ELF-1 (cell line): ENCODE measurements at places on chromosomes 1 and 21.
A peak's percentile ranks its signal among the peaks of the same experiment; 100 is the strongest.

GRCh38 chr1:179445593-179445992 lies 79.8 kb downstream of the AXDND1 start:
- DNase-seq = no peak

DNA sequence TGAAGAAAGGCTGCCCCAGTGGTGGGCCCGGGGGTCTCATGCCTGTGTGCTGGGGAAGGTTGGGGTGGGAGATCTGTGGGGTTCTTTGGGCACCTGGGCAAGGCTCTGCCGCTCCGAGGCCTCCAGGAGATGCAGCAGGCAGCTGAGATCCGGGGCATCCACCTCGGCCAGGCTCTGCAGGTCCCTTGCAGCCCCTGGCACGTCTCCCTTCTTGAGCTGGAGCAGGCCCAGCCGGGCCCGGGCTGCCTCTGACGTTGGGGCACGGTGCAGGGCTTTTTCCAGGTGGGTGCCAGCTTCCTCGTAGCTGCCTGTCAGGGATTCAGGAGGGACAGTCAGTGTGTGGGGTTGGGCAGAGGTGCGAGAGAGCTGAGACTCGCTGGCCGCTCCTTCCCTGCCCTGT lies 11.4 kb upstream of the MMEL1 start:
- no peak for DNase-seq

- DNase-seq = no peak
Measured at GRCh38 chr1:28778021-28778420, 33.9 kb upstream of the OPRD1 start.

- no peak for DNase-seq
Measured at GRCh38 chr1:118751166-118751565, 237.0 kb downstream of the TBX15 start.

- no peak for DNase-seq
Measured at GRCh38 chr21:22691658-22692057, 1693.4 kb downstream of the NCAM2 start.

DNA sequence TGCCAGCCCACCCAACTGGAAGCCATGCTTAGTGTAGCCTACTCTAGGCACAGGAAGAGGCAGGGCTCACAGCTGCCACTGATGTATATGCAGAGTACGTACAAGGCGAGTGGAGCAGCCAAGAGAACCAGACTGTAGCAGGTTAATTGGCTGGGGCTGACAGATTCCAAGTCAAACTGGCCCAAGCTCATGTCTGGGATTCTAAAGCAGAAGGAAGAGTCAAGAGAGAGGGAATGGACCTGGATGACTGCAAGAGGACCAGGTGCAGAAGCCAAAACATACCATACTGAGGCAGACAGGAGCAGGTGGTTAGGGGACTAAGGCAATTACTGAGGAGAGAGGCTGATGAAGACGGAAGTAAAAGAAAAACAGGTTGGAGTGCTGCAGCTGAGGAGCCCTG lies 51.3 kb upstream of the LRRN2 start:
- DNase-seq = no peak

DNA sequence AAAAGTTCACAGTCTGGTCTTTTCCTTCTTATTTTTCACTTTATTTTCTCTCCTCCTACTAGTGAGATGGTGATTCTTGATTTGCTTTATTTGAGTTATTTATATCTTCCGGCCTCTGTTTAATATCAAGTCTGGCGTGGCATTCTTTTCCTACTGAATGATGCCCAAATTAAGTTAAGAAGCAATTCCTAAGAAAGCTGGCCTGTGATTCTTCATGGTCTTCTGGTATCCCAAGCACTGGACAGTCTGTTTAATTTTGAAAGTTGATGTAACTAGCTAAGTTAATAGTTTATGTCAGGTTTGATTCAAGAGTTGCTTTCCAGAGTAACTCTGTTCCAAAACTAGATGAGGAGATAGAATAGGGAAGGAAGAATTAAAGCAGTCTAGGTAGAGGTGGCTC lies 9.2 kb upstream of the ENAH start:
- no peak for DNase-seq

DNA sequence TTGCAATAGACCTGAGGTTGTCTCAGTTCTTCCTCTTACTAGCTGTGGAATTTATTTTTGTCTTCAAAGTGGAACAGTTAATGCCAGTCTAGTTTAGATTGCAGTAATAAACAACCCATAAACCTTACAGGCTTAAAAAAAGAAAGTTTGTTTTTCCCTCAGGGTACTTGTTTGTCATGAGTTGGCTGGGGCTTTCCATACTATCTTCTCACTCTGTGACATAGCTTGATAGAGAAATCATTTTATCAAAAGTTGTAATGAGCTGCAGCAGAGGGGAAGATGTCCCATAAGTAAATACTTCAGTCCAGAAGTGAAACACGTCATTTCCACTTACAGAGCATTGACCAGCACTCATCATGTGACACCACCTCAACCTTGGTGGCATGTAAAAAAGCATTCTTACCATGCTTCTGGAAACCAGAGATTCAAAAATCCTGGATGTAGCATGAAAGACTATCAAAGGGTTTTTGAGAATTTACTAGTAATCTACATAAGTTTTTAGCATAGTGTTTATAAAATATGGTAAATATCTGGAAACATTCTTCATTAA lies 62.8 kb upstream of the COL11A1 start:
- no peak for DNase-seq

DNA sequence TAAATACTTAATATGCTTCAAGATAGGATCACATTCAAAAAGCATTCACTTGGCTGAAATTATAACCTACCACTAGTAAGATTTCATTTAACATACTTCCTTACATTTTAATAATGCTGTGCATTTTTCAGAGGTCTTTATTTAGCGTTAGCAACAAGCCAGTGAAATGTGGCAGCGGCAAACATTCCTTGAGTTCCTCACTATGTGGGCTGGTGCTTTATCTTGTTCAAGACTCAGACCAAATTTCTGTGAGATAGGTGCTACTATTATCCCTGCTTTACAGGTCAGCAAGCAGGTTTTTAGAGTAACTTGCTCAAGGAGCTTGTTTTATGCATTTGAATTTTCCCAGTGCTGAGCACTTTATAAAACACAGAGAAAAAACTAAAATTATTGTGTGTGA lies 132.7 kb downstream of the PLPPR4 start:
- DNase-seq = no peak

- no peak for DNase-seq
Measured at GRCh38 chr1:234735476-234735875, 125.5 kb upstream of the IRF2BP2 start.

- no peak for DNase-seq
Measured at GRCh38 chr1:244068567-244068966, 17.5 kb downstream of the ZBTB18 start.

DNA sequence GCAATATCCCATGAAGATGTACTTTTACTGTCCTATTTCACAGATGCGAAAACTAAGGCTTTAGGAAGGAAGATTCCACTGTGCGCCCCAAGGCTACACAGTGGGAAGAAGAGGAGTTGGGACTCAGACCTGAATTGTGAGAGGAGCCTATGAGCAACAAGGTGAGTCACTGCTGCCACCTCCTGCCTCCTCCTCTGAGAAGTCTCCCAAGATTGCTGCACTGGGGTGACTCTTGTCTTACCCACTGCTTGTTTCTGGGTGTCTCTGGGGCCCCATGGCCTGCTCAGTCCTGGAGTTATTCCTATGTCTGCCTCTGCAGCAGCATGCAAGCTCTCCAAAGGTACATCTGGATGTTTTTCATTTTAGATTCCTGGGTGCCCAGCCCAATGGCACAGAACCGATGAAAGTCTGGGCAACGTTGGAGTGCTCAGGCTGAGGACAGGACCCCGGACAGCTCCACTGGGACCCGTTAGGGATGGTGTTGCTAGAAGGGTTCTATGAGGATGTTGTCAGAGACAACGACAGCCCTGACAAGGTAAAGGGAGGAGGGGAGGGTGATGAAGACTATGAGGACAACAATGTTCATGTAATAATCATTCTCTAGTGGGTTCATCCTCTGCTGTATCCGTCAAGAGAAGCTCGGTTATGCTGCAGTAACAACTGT lies 11.0 kb upstream of the C1QA start:
- peak; percentile 34 for DNase-seq

DNA sequence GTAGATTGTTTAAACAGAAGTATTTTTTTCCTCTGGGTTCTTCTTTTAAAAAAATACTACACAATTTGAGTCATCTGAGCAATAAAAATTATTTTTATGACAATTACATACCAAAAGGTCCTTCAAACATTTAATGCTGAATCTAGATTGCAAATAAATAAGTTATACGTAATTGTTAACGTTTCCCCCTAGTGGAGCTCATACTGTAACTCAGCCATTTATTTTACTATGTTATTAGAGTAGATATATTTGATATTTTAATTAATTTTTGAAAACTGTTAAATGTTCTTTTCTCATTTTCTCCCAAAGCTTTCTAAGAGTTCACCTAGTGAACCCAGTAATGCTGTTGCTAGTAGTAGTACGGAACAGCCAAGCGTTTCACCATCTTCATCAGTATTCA lies 33.5 kb downstream of the ZMYM1 start:
- no peak for DNase-seq

DNA sequence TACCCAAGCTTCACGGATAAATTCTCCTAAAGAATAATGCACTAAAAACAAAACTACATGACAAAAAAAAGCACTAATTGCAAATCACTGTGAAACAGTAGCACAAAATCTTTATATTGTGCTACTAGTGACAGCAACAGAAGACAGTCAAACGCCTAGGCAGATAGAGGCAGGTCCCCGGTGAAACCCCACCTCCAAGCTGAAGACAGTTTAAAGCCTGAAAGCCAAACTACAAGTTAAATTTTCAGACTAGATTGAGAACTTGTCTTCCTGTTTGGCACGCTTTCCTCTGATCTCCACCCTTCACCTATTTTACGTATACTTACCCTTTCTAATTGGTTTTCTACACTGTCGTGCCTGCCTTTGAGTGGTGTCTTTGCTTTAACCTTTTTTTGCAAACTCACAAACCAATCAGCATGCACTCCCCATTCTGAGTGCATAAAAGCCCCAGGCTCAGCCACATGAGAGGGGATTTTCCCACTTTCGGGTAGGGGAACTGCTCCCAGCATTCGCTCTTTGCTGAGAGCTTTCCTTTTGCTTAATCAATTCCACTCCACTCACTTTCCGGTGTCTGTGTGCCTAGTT lies 3.6 kb upstream of the BACH1 start:
- no peak for DNase-seq

DNA sequence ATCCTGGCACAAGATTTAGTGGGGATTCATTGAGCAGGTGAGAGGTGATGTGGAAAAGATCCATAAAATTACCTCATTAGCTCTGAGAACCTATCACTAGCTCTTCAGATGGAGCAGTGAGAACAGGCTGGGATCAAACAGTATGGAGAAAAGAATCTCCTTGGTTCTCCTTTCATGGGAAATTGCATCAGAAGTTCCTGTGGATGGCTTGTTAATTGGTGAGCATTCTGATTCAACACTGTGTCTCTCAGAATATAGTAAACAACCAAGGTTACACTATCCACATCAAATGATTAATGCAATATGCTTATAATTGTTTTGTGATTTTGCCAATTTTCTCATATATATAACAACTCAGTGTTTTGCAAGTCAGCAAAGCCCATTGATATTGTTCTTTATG lies 8.3 kb upstream of the CD55 start:
- no peak for DNase-seq

GRCh38 chr1:39003794-39004193 lies 12.7 kb downstream of the AKIRIN1 start:
- no peak for DNase-seq

GRCh38 chr21:38179511-38179910 lies 77.3 kb upstream of the KCNJ15 start:
- no peak for DNase-seq

DNA sequence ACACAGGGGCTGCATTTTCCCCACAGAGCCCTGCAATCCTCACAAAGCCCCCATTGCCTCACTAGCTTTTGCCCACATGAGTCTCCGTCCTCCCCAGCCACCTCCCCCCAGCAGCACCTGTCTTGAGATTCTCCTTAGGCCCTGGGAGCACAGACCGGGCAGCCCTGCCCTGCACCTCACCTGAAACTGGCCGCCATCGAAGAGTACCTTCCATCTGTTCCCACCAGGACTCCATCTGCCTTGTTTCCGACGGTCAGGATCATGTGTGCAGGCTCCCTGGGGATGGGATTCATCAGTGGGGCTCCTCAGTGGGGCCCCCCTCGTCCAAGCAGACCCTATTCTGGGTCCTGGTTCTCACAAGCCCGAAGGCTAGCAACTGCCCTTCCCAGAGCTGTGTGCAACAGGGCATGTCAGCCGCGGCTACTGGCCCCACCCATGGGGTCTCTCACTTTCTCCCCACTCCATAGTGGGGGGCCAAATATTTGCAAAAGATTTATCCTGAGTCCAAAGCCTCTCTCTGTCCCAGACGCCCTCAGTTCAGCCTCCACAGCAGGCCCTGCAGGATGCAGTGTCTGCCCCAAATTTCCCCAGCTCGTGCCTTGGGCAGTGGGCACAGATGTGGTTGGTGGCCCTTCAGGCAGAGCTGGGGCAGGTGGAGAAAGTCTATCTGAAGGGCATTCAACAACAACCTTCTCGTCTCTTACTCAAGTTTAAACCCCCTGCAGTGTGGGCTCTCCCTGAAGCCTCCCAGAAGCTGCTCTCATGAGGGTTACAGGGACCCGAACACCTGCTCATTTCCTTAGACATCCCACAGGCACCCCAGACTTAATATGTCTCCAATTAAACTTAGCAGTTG lies 4.8 kb downstream of the PDZK1IP1 start:
- no peak for DNase-seq

DNA sequence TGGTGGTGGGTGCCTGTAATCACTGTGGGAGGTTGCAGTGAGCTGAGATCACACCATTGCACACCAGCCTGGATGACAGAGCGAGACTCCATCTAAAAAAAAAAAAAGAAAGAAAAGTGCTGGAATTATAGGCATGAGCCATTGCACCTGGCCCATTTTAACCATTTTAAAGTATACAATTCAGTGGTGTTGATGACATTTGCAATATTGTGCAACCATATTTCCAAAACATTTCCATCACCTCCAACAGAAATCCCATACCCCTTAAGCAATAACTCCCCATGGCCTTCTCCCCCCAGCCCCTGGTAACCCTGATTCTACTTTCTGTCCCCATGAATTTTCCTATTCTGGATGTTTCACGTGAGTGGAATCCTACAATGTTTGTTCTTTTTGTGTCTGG lies 11.0 kb upstream of the GPR157 start:
- DNase-seq = no peak

- no peak for DNase-seq
Measured at GRCh38 chr1:162571696-162572095, 10.2 kb downstream of the UAP1 start.

GRCh38 chr1:167667536-167667935 lies 37.5 kb downstream of the RCSD1 start:
- DNase-seq = no peak

DNA sequence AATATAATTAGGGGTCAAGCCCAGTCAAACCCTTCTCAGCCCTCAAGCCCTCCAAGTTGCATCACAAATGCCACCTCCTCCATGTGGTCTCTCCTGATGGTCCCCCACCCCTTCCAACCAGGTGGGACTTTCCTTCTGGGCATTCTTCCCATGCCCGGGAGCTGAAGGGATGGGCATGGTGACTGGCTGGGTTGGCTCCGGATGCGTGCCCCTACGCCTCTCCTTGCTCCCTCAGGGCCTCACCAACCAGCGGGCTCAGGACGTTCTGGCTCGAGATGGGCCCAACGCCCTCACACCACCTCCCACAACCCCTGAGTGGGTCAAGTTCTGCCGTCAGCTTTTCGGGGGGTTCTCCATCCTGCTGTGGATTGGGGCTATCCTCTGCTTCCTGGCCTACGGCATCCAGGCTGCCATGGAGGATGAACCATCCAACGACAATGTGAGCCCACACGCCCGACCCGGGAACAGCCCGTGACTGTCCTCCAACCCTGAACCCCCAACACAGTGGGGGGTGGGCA lies 7.5 kb downstream of the ATP1A2 start:
- DNase-seq = no peak
